ENCODE measurements at places on chromosomes 6 and 20.

GRCh38 chr20:5663396-5663795, 86.8 kb upstream of the SHLD1 start:
- DNase-seq = no peak

GRCh38 chr20:57622201-57622570, 2.0 kb upstream of the ZBP1 start:
- DNase-seq = no peak

DNA sequence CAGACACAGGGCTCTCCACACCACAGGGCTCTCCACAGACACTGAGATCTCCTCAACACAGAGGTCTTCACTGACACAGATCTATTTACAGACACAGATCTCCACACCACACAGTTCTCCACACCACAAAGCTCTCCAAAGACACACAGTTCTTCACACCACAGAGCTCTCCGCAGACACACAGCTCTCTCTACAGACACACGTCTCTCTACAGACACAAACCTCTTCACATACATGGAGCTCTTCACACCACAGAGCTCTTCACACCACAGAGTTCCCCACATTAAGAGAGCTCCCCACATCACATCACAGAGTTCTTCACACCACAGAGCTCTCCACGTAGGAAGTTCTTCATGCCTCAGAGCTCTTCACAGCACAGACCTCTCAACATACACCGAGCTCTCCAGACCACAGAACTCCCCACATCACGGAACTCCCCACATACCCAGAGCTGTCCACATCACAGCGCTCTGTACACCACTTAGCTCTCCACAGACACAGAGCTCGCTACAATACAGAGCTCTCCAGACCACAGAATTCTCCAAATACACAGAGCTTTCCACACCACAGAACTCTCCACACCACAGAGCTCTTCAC, 53.9 kb downstream of the ERMARD start:
- no peak for DNase-seq

DNA sequence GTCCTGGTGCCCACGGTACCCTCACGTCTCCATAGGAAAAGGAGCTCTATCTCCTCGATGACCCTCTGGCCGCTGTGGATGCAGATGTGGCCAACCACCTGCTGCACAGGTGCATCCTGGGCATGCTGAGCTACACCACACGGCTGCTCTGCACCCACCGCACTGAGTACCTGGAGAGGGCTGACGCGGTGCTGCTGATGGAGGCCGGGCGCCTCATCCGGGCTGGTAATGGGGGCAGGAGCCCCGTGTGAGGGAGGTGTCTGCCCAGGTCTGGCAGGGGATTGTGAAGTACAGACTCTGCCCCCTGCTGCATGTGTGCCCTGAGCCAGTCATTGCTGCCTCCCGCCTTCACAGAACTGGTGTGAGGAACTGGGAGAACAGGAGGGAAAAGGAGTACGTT, 12.4 kb downstream of the DLK2 start:
- DNase-seq = no peak

DNA sequence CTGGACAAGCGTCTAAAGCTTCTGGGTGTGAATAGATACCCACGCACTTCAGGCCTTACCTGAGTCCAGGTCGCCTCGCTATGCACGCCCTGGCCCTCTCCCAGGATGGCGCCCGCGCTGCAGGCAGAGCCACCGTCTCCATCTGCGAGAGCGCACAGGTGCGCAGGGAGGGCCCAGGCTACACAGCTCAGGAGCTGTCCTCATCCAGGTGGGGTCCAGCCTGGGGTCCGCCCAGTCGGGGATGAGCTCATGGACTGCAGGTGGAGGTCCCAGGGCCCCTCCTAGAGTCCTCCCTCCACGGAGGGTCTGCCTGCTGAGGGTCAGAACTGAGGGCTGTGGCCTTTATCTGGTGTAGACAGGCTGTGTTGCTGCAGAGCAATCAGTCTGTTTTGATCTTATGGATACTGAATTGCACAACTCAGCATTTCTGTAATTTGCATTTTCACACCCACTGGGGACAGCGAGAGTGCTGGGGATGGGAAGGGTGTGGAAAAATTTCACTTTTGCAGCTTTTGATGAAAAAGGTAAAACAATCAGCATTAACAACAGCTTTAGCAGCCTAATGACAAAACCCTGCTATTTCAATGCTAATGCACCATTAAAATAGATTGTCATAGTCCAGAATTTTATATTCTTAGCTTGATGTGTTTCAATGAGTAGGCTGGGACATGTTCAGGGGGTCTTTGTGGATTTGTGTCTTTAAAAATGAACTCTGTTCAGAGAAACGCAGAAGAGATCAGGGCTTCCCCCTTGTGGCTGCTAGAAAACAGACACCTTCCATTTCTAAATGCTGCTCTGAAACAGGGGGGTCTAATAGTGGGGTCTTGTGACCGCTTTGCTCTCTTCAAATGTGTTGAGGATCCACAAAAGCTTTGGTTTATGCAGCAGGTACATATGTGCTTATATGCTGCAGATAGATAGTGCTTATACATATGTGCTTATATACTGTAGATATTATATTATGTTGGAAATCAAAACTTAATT, 77.8 kb upstream of the PHACTR3 start:
- DNase-seq = no peak

GRCh38 chr20:35648836-35649235, 15.9 kb downstream of the CPNE1 start:
- DNase-seq = no peak

GRCh38 chr6:88856566-88856965, 106.9 kb downstream of the RNGTT start:
- DNase-seq = no peak

DNA sequence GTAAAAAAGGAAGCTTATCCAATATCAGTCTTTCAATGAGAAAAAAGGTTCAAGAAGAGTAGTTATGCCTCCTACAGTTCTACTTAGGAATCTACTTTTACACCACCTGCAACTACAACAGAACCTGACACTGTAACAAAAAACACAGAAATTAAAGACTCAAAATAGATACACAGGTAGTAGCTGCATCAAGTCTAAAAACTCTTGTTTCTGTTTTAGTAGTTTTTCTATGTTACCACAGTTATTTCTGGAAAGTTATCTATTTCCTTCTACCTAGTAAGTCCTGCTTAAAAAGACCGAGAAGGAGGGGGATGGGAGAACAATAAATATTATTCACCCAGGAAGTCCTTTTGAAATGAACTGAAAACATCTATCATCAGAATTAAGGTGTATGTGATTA, 52.5 kb downstream of the ATG5 start:
- DNase-seq = no peak

- no peak for DNase-seq
Measured at GRCh38 chr20:62952373-62952967, at the start of gene SLC17A9. TSS of gene SLC17A9 (plus strand) at chr20:62952709. CDS start at chr20:62952831, 122 bp downstream.

- no peak for DNase-seq
Measured at GRCh38 chr6:168606722-168607121, 165.7 kb downstream of the SMOC2 start.

DNA sequence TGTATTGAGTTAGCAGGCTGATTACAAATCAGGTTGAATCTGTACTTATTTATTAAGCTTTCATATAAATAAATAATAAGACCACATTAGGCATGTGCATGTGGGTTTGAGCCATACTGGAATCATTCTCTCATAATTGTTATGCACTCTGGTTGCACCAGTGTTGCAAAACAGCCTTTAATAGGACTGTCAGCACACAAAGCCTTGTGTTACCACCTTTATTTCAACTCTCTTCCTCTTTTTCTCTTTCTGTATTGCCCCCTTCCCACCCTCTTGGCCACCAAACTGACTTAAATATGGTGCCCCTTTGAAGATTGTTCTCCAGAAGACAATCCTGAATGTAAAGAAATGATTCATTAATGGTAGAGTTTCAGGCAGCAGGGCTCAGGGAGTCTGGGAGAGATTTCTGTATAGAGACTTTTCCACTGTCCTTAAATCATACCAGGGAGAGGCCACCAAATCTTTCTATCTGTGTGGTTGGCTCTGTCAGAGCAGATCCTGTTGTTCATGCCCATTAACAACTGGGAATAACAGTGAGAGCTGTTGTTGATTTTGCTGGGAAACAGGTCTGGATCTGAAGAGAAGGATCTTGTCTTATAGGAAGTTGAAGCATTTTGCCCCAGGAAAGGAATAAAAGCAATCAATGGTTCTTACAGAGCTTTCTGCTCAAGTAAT, 131.6 kb upstream of the SOX4 start:
- no peak for DNase-seq

- no peak for DNase-seq
Measured at GRCh38 chr6:144769142-144769541, 484.0 kb downstream of the UTRN start.

DNA sequence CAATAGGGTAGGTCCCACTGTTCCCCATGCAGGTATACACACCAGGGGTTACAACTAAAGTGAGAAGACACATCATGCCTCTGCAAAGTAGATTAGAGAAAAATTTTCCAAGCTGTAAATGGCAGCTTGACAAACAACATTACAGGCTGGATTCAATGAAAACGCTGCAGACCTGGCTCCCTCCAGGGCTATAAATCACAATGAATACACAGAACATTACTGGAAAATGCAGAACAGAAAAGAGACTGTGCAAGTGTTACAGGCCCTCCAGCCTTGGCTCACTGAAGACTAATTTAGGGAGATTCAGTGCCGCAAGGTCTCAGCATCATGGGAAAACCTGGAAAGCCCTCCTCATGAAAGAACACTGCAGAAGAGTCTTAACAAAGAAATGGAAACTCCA, 207.8 kb downstream of the KHDC1L start:
- DNase-seq = no peak

- no peak for DNase-seq
Measured at GRCh38 chr20:8918145-8918544, 150.7 kb upstream of the PLCB4 start.

GRCh38 chr6:20816126-20816525, 281.9 kb downstream of the CDKAL1 start:
- DNase-seq = no peak

- no peak for DNase-seq
Measured at GRCh38 chr6:140156131-140156530, 781.7 kb upstream of the CITED2 start.

DNA sequence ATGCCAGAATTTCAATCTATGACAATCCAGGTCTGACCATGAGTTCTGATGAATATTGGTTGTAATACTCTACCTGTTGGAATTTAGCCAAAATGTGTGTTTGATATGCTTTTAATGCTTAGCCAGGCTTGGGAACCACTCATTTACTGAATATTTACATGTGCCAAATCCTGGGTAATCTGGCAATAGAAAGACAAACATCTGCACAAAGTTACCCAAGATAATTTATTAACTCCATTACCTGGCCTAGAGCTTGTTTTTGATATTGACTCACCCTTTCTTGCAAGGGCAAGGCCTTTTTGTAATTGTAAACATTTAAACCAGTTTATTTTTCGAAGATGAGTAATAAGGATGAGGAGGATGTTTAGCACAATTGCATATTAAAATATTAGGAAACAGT, 13.5 kb upstream of the CD2AP start:
- no peak for DNase-seq

DNA sequence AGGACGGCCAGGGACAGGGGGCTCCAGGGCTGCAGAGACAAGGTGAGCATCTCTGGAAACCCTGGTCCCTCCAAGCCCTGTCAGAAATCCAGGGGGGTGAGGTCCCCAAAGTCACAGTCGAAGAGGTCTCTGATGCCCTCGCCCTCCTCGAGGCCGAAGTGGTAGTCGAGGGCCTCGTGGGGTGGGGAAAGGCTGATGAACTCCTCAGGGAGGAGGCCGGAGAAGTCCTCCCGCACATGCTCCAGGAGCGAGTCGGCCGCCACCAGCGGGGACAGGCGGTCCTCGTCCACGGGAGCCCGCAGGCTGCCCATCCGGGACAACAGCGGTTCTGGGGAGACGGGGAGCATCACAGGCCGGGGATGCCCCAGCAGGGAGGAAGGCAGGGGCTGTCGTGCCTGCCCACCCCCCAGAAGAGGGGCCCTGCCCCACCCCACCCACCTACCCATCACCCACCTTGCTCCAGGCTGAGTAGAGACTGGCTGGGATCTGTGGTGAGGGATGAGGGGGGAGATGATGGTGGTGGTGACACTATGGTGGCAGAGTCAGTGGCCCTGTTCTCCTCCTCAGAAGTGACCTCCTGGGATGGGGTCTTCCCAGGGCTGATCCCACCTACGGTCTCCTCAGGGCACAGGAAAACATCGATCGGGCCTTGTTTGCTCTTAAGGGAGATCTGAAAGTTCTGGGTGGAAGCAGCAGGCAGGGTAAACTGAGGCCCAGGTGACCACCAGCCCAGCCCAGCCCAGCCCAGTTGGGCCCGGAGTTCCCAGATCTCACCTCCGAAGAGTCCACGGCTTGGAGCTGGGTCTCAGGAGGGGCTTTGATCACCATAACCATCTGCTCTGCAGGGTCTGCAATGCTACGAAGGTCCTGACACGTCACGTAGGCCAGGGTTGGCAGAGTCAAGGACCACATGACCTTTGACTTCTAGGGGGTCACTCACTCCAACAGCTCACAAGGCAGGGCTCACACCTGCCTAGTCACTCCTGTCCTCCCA, 2.7 kb upstream of the NECAB3 start:
- DNase-seq = no peak

- DNase-seq = peak; percentile 59
Measured at GRCh38 chr20:15494851-15495250, 1078.4 kb downstream of the KIF16B start.

- peak; percentile 79 for DNase-seq
Measured at GRCh38 chr6:156953479-156954146, 176.4 kb downstream of the ARID1B start.

DNA sequence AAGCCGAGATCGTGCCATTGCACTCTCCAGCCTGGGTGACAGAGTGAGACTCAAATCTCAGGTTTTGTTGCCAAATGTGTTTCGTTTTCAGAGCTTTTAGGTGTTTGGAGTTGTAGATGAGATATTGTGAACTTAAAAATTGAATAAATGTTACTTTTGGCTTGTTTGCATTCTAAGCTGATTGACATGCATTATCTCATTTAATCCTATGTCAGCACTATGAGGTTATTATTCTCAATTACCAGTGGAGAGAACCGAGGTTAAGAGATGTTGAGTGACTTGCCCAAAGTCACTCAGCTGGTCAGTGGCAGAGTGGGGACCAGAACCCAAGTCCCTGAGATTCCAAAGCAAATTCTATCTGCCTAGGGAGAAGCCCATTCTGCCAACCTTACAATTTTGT, 72.6 kb upstream of the PIM1 start:
- no peak for DNase-seq

GRCh38 chr6:107572886-107573285, 83.0 kb downstream of the SOBP start:
- DNase-seq = no peak

- no peak for DNase-seq
Measured at GRCh38 chr20:23988561-23988960, at the start of gene GGTLC1. TSS of gene GGTLC1 (minus strand) at chr20:23988779. CDS start at chr20:23986611, 2,168 bp downstream.

DNA sequence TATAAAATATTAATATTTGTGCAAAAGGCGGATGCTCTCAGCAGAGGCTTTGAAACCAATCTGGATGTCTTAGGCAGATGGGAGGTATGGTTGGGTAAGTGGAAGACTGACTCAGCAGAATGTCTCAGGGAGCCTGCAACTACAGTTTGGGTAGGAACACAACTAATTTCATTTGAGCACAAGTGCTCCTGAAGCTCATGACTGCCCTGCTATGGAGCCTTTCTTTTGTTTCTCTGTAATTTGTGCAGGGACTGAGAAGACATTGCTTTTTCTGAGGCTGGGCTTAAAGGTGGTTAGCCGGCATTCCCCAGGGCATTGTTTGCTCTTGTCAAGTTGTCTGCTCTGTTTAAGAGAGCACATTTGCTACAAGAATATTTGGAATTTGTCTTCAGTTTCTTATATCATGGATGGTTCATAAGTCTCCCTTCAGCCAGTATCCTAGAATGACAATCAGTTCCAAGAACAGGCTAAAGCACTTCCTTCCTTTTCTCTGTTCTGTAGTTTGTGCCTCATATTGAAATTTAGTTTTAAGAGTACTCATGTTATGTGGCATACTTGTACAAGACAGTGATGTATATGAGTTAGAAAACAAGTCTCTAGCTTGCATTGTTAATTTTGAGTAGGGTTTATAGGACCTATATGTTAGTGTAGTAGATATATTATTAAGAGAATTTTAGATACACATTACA, 208.3 kb downstream of the ZFAND3 start:
- DNase-seq = no peak
